ENCODE measurements at places on chromosomes 16 and 17.

GRCh38 chr17:82023447-82024241 lies 539 bp downstream of the LRRC45 start:
- no peak for DNase-seq

GRCh38 chr16:397135-397661 lies at the start of gene NME4:
NME4 (plus strand) TSS chr16:397199; CDS start chr16:397223, 24 bp downstream.
- no peak for DNase-seq

- DNase-seq: no peak
These were observed 796.2 kb upstream of the RBFOX1 start for GRCh38 chr16:6536411-6536810.

DNA sequence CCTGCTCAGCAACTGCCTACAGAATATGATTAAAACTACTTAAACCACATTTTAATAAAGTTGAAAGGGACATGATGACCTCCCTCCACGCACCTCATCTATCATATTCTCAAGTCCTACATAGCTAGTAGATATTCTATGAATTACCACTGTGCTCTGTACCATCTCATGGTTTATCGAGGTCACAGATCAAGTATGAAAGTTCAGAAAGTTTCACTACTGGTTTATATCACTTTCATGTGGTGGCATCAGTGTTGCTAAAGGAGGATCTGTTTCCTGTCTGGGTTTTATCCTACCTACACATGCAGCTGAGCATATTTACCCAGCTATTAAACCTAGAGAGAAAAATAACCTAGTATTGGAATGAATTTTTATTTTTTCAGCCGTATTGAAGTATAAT lies 214.9 kb upstream of the MON1B start:
- DNase-seq: no peak

Data from left ventricle myocardium inferior (tissue), 1 donor.